ENCODE measurements at places on chromosomes 1 and 21. TPM values are rescaled to one million over a fixed set of nuclear protein-coding genes. Genes with fewer than 3 reads are reported as not detected.

DNAH14 gene
- 21.2 TPM for total RNA-seq

LAD1 gene
- 0.29 TPM for total RNA-seq

CASQ2 gene
- 0.11 TPM for total RNA-seq

COL24A1 gene
- total RNA-seq = 5.6 TPM

CD160 gene
- total RNA-seq = not detected

PROX1 gene
- total RNA-seq = 4.8 TPM

AGBL4 gene
- not detected for total RNA-seq

MATN1 gene
- total RNA-seq = 0.34 TPM

HUNK gene
- 0.34 TPM for total RNA-seq

PTBP2 gene
- 17.7 TPM for total RNA-seq

FCRL6 gene
- not detected for total RNA-seq

RIPPLY3 gene
- not detected for total RNA-seq

RNU1-4 gene
- 1,553 TPM for total RNA-seq

- H3K4me1 ChIP-seq = peaks cover 31% of the 10 kb centered on the region
- no peak overlapping the region for H3K4me3 ChIP-seq
- DNase-seq = peak; percentile 46
- no peaks in the 10 kb centered on the region for H3K36me3 ChIP-seq
- no peaks in the 10 kb centered on the region for H3K27me3 ChIP-seq
Observed at GRCh38 chr1:178607718-178608408, 95.0 kb downstream of the TEX35 start.

DNA sequence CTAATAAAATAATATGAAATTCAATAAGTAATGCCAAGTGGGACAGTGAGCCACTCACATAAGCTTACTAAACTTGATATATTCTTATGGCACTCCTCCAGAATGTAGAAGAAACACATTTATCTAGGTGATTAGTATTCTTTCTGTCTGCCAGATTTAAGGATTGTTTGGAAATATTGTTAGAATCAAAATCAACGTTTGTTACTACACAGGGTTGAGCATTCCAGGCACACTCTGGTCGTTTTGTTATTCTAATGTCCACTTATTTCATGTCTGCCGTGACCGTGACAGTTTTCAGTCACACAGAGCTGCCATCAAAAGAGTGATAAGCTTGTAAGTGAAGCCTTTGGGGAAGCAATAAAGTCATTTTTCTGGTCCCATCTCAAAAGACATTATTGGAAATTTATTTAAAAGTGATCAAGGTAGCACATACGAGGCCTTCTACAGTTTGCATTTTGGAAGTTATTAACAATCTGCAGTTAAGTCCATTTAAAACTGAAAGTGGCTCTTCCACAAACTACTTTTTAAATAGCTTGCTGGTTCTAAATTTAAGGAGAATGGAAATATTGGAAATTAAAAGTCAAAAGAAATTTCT lies 38.0 kb downstream of the NFIA start:
- no peak overlapping the region for H3K4me3 ChIP-seq
- H3K27ac ChIP-seq = no peak overlapping the region
- H3K4me1 ChIP-seq = no peaks in the 10 kb centered on the region
- no peaks in the 10 kb centered on the region for H3K27me3 ChIP-seq

DNA sequence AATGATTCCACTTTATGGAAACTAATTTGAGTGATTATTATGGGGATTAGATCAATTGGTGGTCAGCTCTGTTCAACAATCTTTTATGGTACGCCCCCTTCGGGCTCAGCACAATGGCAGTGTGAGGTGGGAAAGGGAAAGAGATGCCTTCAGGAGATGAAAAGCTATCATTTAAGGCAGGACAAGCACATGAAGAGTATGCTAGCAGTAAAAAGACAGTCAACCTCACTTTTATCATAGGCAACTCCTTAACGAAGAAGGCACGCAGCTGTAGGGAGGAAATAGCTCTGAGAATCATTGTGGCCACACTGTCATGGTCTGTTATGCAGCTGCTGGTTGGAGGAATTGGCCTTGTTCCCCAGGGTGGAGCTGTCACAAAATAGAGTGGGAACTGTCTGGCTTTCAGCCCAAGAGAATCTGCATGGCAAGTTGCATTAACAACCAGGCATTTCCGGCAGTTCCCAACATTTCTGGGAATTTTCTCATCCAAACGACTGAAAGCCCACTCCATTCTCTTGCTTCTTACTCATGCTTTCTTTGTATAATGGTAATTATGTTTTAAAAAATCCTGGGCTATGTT lies 54.4 kb upstream of the BCL10 start:
- peaks cover 42% of the 10 kb centered on the region for H3K4me1 ChIP-seq
- peak overlapping the region; percentile 99 for H3K27ac ChIP-seq
- DNase-seq = peak; percentile 99
- no peaks in the 10 kb centered on the region for H3K36me3 ChIP-seq

- peaks cover 48% of the 10 kb centered on the region for H3K4me1 ChIP-seq
- no peaks in the 10 kb centered on the region for H3K27me3 ChIP-seq
- H3K36me3 ChIP-seq = no peaks in the 10 kb centered on the region
- peak overlapping the region; percentile 54 for H3K27ac ChIP-seq
Observed at GRCh38 chr1:2230781-2231531, 2.8 kb downstream of the SKI start.

GRCh38 chr1:31523769-31524168 lies 52.5 kb upstream of the TINAGL1 start:
- no peaks in the 10 kb centered on the region for H3K36me3 ChIP-seq
- no peaks in the 10 kb centered on the region for H3K4me1 ChIP-seq
- H3K27ac ChIP-seq = no peak overlapping the region

GRCh38 chr1:71049951-71050598 lies 2.5 kb upstream of the PTGER3 start:
- peaks cover 40% of the 10 kb centered on the region for H3K27me3 ChIP-seq
- H3K4me3 ChIP-seq = no peak overlapping the region
- H3K4me1 ChIP-seq = peaks cover 12% of the 10 kb centered on the region

GRCh38 chr1:220013497-220013896 lies 32.8 kb downstream of the EPRS1 start:
- H3K36me3 ChIP-seq = peaks cover 17% of the 10 kb centered on the region
- H3K4me1 ChIP-seq = no peaks in the 10 kb centered on the region
- no peaks in the 10 kb centered on the region for H3K27me3 ChIP-seq
- peak; percentile 69 for DNase-seq
- H3K27ac ChIP-seq = no peak overlapping the region
- H3K4me3 ChIP-seq = no peak overlapping the region

- H3K36me3 ChIP-seq = no peaks in the 10 kb centered on the region
- peak; percentile 44 for DNase-seq
- H3K4me1 ChIP-seq = peaks cover 12% of the 10 kb centered on the region
Observed at GRCh38 chr1:145985502-145986439, 10.6 kb downstream of the TXNIP start.

- H3K4me1 ChIP-seq = peaks cover 43% of the 10 kb centered on the region
- H3K4me3 ChIP-seq = peak overlapping the region; percentile 24
- no peaks in the 10 kb centered on the region for H3K36me3 ChIP-seq
- peak overlapping the region; percentile 68 for H3K27ac ChIP-seq
- peak; percentile 67 for DNase-seq
Observed at GRCh38 chr21:37370152-37371040, 3.8 kb downstream of the DYRK1A start.

DNA sequence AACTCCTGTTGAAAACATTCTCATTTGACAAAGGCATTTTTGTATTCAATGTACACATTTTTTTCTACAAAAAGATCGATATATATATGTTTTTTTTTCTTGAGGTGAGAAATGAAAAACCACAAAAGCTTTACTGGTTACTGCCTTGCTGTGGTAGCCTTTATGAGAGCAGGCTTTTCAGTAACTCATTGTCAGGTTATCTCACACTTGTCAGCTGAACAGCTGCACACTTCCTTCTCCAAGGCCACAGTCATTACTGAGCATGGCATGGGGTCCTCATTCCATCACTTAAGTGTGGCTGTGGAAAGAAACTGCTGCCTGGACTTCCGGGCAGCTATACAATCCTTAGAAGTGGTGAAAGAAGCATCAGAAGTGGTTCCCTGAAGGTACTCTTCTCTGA lies 169.3 kb upstream of the ZP4 start:
- no peaks in the 10 kb centered on the region for H3K36me3 ChIP-seq
- no peak overlapping the region for H3K27ac ChIP-seq
- peaks cover 23% of the 10 kb centered on the region for H3K4me1 ChIP-seq
- DNase-seq = peak; percentile 36

DNA sequence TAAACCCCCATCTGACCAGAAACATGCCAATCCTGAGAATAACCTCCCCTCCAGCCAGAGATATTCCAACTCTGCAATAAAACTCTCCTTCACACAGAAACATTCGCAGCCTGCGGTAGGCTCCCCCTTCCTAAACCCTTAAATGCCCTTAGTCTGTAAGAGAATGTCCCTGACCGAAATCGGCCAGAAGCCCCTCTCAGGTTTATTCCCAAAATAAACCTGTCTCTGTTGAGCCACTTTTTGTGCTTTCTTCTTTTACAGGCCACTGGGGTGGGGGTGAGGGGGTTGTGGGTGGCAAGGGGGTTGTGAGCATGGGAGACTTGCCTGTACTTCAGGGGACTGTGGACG lies 4.6 kb downstream of the PRXL2B start:
- H3K36me3 ChIP-seq = no peaks in the 10 kb centered on the region
- H3K27me3 ChIP-seq = no peaks in the 10 kb centered on the region
- H3K4me3 ChIP-seq = no peak overlapping the region
- no peak for DNase-seq
- peaks cover 9% of the 10 kb centered on the region for H3K4me1 ChIP-seq

DNA sequence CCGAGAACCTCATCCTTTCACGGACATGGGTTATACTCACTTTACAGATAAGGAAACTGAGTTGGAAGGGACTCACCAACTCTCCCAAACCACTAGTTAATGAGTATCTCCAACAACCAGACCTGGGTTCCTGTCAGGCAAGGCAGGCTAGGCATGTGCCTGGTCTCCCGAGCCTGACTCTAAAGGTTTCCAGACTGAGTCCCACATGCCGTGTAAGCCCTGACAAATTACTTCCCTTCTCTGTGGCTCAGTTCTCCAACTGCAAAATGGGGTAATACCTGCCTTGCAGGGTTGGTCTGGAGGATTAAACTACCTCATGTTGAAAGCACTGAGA lies 34.3 kb downstream of the SSBP3 start:
- H3K27me3 ChIP-seq = no peaks in the 10 kb centered on the region
- no peak overlapping the region for H3K4me3 ChIP-seq
- no peak for DNase-seq
- H3K36me3 ChIP-seq = no peaks in the 10 kb centered on the region

GRCh38 chr21:36647279-36648093 lies 51.4 kb upstream of the SIM2 start:
- no peaks in the 10 kb centered on the region for H3K36me3 ChIP-seq
- peaks cover 5% of the 10 kb centered on the region for H3K4me1 ChIP-seq
- no peaks in the 10 kb centered on the region for H3K27me3 ChIP-seq
- peak overlapping the region; percentile 27 for H3K27ac ChIP-seq
- H3K4me3 ChIP-seq = no peak overlapping the region

GRCh38 chr1:33259879-33260278 lies 3.6 kb downstream of the ZNF362 start:
- H3K36me3 ChIP-seq = peaks cover 3% of the 10 kb centered on the region
- no peak overlapping the region for H3K27ac ChIP-seq
- H3K27me3 ChIP-seq = no peaks in the 10 kb centered on the region
- H3K4me1 ChIP-seq = peaks cover 10% of the 10 kb centered on the region
- no peak for DNase-seq

DNA sequence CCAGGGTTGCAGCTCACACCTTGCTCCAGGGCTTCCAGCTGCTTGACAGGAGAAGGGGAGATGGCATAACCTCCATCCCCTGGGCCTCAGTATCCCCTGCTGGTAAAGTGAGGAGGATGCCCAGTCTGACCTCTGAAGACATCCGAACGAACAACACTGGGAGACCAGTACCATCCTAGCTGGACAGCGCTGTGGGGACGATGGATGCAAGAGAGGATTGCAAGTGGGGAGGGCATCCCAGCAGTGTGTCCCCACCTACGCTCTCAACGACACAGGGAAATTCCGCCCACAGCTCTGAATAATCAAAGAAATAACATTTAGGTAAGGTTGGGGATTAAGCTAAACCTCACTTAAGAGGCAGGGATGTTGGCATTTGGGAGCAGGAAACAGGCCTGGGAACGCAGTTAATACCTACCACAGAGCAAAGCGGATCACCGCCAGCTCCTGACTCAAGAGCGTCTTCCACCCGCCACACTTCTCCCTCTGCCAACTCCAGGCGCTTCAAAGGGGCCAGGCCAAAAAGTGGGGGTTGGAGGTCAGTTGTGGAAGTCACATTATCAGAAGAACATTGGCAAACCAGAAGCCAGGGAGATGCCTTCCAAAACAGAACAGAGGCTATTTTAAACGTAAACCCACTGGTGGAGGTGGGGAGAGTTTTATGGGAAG lies 47.6 kb downstream of the SSBP3 start:
- H3K4me3 ChIP-seq = no peak overlapping the region
- no peaks in the 10 kb centered on the region for H3K27me3 ChIP-seq
- no peaks in the 10 kb centered on the region for H3K36me3 ChIP-seq
- no peak overlapping the region for H3K27ac ChIP-seq
- H3K4me1 ChIP-seq = no peaks in the 10 kb centered on the region

- no peaks in the 10 kb centered on the region for H3K36me3 ChIP-seq
- H3K4me1 ChIP-seq = no peaks in the 10 kb centered on the region
- H3K27me3 ChIP-seq = peaks cover 5% of the 10 kb centered on the region
- no peak overlapping the region for H3K27ac ChIP-seq
- no peak for DNase-seq
- H3K4me3 ChIP-seq = no peak overlapping the region
Observed at GRCh38 chr21:38937286-38937790, 131.6 kb downstream of the ETS2 start.

DNA sequence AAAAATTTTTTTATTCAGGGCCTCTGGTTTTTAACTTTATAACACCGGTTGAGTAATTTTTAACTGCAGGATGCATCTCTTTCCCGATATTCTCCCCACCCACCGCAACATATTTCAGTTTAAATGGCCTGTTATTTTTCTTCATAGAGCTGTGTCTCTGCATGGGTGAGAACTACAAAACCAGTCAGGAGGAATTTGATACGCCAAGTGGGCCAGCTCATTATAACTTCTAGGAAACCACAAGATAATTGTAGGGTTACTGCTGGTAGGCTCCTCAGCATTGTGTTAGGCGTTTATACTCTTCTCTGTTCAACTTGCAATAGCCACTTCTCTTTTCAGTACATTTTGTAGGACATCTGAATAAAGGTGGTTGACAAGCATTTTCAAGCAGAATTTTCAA lies 169.7 kb downstream of the PBX1 start:
- no peaks in the 10 kb centered on the region for H3K27me3 ChIP-seq
- peaks cover 16% of the 10 kb centered on the region for H3K4me1 ChIP-seq
- no peaks in the 10 kb centered on the region for H3K36me3 ChIP-seq
- peak; percentile 68 for DNase-seq
- H3K4me3 ChIP-seq = no peak overlapping the region
- H3K27ac ChIP-seq = no peak overlapping the region

All from astrocyte (in vitro differentiated cells and primary cell).